ENCODE measurements at places on chromosomes 5 and 9.

- DNase-seq: peak; percentile 66
Observed at GRCh38 chr5:177980743-177981151, 15.3 kb downstream of the PROP1 start.

- DNase-seq: no peak
Observed at GRCh38 chr9:72542917-72543316, 21.5 kb downstream of the TMC1 start.

DNA sequence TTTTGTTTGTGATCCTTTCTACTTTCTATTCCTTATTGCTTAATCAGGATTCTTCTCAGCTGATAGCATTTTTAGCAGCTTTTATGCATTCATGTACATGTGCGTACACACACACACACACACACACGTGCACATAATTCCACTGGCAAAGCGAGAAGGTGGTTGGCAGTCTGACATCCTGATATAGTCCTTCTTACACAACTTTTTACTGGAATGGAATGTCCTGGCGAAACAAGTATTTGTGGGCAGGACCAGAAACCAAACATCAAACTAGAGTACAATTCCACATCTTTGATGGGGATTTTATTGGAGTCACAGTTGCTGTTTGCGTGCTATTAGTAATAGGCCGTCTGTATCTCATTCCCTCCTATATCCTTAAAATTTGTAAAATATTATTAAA is 356.5 kb downstream of the CCDC171 start:
- DNase-seq: no peak

- DNase-seq: no peak
Observed at GRCh38 chr5:129963359-129963758, 59.1 kb downstream of the CHSY3 start.

- DNase-seq: no peak
Observed at GRCh38 chr5:76487821-76488220, 84.7 kb downstream of the IQGAP2 start.

- DNase-seq: no peak
Observed at GRCh38 chr5:86999951-87000350, 267.7 kb upstream of the RASA1 start.

DNA sequence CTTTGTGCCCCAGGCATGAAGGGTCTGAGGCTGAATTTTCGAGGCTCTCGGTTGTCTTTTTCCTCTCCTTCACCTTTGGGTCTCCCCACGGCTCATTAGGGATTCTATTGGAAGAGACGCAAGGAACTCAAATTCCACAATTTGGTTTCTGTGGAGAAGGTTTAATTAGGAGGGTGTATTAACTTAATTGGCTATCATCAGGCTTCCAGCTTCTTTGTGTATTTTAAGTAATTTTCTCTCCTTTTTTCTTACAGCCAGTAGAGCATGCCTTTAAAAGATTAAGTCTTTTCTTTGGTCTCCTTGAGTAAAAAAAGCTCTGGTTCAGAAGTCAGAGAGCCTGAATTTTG is 115.4 kb downstream of the PDZD2 start:
- no peak for DNase-seq

GRCh38 chr5:111649516-111649915 is 107.5 kb downstream of the NREP start:
- DNase-seq: no peak

- peak; percentile 5 for DNase-seq
Observed at GRCh38 chr5:151037561-151038411, 17.4 kb downstream of the GPX3 start.

DNA sequence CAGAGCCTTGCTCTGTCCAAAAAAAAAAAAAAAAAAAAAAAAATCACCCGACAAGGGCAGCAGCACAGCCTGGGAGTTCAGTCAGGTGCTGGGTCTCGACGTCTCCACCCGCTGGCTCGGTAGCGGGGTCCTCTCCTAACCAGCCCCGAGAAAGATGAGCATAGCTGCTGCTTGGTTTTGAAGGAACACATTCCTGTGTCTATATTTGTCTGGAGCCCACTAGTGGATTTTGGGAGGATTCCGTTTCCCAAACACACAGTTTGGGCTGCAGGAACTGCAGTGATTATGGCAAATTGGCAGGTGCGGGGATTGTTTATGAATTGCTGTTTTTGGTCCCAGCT is 1.2 kb downstream of the OTULINL start:
- no peak for DNase-seq

GRCh38 chr9:110340306-110340705 is 2.6 kb upstream of the TXNDC8 start:
- DNase-seq: peak; percentile 8

DNA sequence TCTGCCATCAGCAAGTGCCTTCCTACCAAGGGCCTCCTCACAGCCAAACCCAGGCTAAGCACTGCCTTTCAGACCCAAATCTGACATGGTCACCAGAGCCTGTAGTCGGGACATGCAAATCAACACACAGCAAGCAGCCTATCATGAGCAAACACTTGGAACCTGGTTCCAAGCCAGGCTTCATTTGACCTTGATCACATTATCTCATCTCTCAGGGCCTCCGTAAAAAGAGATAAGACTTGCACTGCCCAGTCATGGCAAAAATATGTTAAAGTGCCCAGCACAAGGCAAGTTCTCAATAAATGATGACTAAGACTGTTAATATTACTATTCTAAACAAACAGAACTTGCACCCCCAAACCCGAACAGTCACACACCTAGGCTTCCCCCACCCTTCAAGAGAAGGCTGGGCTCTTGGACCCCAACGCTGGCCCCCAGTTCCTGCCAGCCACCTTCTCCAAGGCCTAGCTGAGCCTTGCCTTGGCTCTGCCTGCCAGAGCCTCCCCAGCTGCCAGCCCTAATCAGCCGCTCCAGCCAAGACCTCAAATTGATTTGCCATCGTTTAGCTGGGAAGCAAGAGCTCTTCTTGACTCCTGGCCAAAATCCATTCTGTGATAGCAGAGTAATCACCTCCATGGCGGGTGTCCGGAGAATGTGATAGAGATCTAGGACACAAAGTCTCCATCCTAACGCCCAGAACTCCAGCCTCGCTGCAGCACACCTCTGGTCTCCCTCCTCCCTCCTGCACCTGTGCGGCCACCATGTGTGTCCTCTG is 18.7 kb downstream of the CPLX2 start:
- no peak for DNase-seq

- peak; percentile 81 for DNase-seq
Observed at GRCh38 chr9:126228781-126229444, 97.7 kb upstream of the MVB12B start.

Data from ELF-1 (cell line).